Epithelial cell of proximal tubule (primary cell): ENCODE measurements at places on chromosomes 2 and 18.

- no peak for DNase-seq
Measured at GRCh38 chr18:66560094-66560493, 43.8 kb downstream of the CDH19 start.

GRCh38 chr2:72996117-72996502 lies 75.4 kb downstream of the SFXN5 start:
- DNase-seq = no peak

DNA sequence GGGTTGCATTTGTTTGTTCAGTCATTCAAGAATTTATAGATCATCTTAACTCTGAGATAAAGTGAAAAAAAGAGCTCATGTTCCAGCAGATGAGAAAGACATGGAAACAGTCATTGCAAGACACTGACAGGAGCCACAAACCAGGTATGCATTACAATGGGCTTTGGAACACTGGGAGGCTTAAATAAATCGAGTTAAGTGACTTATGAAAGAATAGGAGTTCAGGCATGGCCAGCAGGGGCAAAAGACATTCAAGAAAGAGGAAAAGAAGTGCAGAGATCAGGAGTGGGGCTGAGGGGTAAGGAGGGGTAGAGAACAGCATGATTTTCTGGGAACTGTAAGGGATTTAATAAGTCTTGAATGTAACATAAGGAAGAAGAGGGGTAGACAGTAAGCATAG lies 121.2 kb upstream of the EPC2 start:
- DNase-seq = no peak

DNA sequence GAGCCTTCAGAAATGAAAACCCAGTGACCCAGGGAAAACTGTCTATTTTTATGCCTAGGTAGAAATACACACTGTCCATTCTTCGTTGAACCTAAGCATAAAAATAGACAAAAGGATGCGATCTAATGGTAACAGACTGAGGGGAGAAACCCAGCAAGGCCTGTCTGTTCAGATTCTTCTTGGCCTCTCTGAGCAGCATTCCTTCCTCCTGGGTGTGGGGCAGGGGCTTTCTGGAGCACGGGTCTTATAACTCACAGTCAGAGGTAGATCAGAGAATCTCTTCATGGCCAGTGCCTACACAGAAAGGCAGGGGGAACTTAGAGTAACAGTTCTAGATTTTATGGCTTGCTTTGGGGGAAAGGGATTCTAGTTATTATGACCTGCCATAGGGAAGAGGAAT lies 56.0 kb downstream of the PKDCC start:
- no peak for DNase-seq

DNA sequence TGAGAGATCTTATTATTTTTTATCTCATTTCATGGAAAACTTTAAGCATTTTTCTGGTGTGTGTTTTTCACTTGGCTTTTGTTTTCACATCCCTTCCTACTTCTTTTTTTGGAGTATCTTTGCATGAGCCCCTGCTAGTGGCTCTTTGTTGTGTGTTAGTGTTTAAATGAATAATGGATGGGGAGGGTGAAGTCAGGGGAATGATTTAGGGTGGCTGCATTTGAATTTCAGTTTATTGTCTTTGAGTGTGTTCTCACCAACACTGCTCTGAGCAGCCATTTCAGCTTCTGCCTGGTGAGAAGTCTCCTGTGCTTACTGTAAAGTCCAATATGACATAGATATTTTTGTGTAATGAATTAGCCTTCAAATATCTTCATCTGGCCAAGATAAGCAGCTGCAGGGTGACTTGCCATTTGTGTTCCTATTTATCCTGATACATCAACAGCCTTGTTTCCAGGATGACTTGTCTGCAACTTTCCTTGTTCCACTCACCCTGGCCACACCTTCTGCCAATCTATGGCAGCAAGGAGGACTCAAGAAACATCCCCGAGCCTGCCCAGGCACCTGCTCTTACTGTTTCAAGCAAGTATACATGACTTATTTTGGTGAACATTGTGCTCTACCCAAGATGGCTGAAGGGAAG lies 182.6 kb downstream of the PDE11A start:
- no peak for DNase-seq

DNA sequence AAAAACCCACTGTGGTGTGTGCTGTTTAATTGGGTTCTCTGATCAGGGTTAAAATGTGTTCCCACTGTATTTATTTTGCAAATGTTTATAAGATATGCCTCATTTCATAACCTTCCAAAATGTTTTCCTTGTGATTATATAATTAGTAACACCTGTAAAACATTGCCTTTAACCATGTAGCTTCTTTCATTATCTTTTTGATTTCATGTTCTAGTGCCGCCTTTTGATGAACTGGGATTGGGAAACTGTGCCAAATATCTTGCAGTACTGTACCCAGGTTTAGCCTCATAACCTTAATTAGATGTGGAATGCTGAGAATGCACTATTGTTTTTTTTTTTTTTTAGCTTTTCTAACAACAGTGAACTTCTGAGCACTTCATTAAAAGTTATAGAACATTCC lies 96.9 kb downstream of the TANC1 start:
- DNase-seq = no peak

- no peak for DNase-seq
Measured at GRCh38 chr2:10267036-10267435, 35.7 kb upstream of the HPCAL1 start.

- DNase-seq = no peak
Measured at GRCh38 chr2:240514631-240515030, 43.2 kb downstream of the ANKMY1 start.

DNA sequence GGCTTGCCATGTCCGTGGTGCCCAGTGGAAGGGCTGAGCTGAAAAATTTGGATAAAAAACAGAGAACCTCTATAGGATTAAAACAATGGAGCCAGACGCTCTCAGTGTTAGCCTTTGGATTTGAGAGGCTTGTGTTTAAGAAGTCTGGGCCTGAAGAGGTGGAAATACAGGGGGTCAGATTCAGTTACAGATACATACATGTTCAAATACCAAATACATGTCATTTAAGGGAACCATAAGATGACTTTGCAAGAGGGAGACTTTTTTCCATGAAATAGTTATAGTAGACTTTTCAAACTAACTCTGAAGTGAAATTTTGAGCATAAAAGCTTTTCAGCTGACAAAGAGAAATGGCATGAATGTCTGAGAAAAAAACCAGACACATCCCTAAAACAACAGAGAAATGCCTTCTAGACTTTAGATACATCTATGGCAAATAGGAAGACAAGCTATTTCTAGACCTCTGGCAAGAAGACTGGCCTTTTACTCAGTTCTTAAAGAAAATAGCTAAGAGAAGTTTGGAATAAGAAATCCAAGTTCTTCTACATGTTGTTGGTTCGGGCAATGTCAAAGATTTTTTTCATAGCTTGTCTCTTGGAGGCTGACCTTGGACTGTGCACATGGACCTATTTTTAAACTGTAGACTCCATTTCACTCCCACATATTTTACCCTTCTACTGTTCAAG lies 112.9 kb downstream of the LTBP1 start:
- DNase-seq = no peak

DNA sequence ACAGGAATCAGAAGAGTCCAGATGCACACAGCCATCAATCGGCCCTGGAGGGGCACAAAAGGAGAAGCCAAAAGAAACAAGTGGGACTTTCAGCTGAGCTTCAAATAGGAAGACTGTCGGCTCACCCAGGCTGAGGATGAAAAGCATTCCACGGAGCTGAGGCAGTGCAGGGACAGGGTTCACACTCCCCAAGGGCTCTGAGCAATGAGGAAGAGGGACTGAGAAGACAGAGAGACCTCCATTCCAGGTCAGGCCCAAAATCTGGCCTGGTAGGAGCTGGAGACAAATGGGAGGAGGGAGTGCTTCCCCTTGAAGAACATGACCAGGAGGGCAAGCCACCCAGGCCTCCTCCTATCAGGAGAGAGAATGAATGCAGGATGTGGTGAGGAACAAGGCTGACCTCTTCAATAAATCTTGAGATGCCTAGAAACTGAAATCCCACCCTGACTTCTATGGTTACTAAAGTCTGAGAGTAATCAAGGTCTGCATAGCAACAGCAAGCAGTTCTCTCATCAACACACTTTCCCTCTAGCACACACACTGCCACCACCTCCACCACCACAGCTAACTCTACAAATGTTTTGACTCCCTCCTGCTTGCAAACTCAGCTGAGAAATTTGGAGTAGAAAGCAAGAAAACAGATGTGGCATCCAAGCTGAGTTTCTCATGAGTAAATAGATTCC lies 434.4 kb downstream of the TNS1 start:
- DNase-seq = no peak

DNA sequence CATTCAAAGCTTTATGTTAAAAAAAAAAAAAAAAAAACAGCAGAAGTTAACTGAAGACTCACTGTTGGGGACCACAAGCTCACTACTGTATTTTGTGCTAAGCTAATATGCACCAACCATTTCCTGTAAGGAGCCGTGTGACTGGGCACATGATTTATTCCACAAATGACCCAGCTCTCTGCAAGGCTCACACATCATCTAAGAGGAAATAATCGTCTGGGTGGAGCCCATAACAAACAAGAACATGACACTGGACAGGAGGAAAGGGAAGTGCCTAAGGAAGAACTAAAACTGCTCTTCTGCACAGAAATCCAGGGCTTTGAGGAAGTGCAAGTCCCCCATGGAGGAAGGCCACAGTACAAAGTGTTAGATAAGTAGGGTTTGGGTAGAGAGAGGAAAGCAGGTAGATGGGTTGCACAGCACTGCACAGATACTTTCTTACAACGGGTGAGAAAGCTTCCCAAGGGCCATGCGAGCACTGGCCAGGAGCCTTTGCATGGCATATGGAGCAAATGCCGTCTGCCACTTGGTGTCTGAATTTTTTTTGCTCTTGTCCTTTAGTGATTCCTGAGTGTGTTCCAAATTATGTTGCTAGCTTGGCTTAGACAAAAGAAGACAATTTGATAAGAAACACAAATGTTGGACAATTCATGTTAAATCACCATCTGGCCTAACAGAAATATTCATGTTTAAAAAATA lies 24.4 kb downstream of the NFE2L2 start:
- DNase-seq = no peak

DNA sequence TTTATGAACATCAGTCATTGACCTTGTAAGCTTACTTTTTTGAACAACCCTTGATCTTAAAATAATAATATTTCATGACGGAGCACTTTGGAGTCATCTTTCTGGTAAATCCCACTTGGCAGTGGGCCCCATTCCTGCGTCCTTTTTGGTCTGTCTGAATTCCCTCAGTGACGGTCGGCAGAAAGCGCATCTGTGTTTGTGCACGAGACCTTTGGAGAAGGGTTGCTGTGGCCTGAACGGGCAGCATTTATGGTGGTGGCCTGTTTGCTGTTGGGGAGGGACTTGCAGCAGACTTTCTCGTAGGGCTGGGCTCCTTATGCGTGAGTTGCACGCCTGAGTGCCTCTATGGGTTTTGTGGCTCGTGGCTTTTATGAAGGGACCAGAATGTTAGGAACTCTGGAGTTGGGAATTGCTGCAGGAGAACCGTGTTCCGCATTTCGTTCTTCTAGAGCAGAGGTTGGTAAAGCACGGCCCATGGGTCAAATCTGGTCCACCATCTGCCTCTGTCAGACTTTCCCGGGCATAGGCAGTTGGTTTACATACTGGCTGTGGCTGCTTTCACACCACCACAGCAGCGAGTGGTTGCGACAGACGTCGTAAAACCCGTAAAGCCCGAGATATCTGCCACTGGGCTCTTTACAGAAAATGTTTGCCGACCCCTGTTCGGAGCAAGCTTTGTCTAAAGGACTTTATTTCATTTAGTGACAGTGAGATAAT lies 30.8 kb downstream of the LPIN1 start:
- no peak for DNase-seq

DNA sequence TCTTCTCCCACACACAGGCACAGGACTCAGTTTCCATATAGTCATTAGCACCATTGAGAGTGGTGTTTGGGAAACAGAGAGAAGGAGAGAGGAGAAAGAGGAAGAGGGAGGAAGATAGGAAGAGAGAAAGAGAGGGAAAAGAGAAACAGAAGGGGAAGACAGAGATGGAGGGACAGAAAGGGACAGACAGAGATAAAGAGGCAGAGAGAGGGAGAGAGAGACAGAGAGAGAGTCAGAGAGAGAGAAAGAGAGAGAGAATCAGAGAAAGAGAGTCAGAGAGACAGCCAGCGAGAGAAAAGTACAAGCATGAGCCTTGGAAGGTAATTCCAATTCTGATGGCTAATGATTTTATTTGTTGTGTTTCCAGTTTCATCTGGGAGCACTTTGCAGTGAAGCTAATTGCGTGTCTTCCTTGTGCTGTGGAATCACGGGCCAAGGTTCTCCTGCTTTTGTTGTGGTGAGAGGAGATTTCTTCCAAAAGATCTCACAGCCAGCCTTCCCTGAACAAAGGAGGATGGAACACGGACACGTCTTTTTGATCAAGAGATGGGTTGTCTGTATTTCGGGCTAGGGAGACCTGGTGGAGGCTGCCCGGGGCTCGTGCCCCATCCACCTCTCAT lies 153.6 kb upstream of the TWIST2 start:
- DNase-seq = no peak

DNA sequence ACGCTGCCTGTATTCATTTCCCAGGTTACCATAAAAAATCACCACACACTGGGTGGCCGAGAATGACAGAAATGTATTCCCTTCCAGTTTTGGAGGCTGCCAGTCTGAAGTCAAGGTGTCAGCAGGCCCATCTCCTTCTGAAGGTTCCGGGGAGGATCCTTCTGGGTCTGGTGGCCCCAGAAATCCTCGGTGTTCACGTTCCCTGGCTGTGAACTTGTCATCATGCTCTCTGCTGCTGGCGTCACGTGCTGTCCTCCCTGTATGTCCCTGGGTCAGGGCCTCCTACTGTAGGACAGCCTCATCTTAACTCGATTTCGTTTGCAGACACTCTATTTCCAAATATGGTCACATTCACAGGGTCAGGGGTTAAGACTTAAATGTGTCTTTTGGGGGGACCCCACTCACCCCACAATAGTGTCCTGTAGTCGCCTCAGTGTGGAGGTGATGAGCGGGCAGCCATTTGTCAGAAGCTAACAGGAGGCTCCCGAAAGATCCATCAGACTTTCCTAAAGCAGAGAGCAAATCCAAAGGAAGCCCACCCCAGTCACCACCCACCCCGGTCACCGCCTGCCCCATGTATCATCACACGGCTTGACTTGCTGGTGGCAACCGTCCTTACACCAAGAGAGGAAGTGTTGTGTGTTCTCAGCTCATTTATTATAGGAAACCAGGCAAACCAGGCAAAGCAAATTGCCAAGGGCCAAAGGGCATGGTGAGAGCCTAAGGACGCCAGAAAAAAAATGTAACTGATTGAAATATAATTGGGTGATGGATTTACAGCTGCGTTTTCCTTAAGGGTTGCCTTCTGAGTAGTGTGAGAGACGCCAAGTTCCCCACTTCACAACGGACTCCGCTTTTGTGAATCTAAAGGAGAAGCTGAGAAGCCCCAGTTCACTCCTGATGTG lies 148.8 kb upstream of the ZNF236 start:
- DNase-seq = no peak

GRCh38 chr2:101399021-101399799 lies 11.9 kb upstream of the CREG2 start:
- no peak for DNase-seq
